ENCODE measurements at places on chromosomes 3 and 15.

- no peak for DNase-seq
Observed at GRCh38 chr3:10625323-10625722, 119.9 kb upstream of the ATP2B2 start.

DNA sequence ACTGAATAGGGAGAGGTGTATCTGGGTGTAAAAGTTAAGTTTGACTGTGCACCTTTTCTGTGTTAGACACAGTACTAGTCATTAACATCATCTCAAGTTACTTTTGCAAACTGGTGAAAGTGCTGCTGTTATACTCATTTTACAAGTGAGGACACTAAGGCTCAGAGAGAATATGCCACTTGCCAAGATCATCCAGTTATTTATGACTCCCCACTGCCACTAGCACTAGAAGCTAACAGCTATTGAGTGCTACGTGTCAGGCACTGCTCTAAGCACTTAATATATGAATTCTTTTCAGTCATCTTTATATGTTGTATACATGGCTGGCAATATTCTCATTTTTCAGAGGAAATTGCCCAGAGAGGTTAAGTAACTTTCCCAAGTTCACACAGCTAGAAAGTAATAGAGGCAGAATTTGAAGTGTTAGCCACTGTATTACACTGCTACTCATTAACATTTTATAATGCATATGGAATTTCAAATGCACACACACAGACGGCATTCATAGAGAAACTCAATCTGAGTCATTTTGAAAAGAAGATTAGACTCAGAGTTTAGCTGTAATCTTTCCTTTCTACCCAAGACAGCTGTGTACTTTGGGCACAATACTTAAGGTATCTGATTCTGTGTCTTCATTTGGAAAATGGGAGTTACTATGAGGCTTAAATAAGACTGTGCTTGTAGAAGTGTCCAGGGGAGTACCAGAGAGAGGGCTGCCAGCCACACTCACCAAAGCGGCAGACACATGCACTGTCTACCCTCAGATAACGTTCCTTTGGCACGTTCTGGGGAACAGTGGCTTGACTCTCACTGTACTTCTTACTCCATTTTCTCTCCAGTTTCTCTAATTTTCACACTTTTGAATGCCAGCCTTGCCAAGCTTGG lies 1.3 kb upstream of the MASP1 start:
- no peak for DNase-seq

- no peak for DNase-seq
Observed at GRCh38 chr3:64011685-64012084, 11.6 kb downstream of the PSMD6 start.

- no peak for DNase-seq
Observed at GRCh38 chr3:108806316-108806715, 16.3 kb upstream of the TRAT1 start.

- DNase-seq: no peak
Observed at GRCh38 chr3:39118079-39118478, 10.6 kb downstream of the TTC21A start.

GRCh38 chr3:19149368-19149767 lies 1.1 kb downstream of the KCNH8 start:
- no peak for DNase-seq

GRCh38 chr3:114827495-114827894 lies 319.6 kb downstream of the ZBTB20 start:
- no peak for DNase-seq

GRCh38 chr15:60265057-60265456 lies 132.7 kb downstream of the ANXA2 start:
- DNase-seq: no peak

GRCh38 chr3:172170841-172171240 lies 131.5 kb downstream of the FNDC3B start:
- DNase-seq: no peak

- no peak for DNase-seq
Observed at GRCh38 chr3:168974617-168975403, 688.7 kb downstream of the MECOM start.

- DNase-seq: no peak
Observed at GRCh38 chr15:83206526-83207008, 1.1 kb downstream of the HDGFL3 start.

- DNase-seq: no peak
Observed at GRCh38 chr15:85584872-85585271, 204.5 kb downstream of the AKAP13 start.

DNA sequence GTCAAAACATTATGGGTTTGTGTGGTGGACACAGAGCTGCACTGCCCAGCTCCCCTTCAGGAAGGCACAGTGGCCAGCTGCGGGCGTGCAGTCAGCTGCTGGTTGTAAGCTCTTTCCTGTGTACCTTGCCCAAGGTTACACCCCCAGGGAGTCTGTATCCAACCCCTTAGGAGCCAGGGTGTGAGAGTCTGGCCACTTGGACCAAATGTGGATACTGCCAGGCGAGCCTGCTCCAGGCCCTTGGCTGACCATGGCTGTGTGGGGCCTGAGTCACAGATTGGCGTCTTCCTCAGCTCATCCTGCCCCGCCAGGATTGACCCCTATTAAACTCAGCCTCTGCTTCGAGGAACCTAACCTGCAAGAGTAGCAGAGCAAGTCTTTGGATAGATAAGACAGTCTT lies 56.9 kb downstream of the ABHD5 start:
- DNase-seq: no peak

GRCh38 chr15:78007211-78007931 lies 70.1 kb downstream of the TBC1D2B start:
- DNase-seq: no peak

DNA sequence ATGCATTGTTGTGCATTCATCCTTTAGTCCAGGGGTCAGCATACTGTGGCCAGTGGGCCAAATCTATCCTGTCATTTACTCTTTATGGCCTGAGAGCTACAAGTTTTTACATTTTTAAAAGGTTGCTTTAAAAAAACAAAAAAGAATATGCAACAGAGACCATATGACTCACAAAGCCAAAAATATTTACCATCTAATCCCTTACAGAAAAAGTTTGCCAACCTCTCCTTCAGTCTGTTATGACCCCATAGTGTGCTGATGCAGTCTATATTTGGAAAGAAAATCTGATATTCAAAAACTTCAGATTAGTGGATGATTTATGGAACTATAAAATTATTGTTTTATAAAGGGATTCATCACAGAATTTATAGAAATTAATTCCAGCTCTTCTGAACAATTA lies 237.5 kb upstream of the IL12A start:
- DNase-seq: no peak

GRCh38 chr3:69248436-69248835 lies 126.0 kb upstream of the LMOD3 start:
- no peak for DNase-seq

DNA sequence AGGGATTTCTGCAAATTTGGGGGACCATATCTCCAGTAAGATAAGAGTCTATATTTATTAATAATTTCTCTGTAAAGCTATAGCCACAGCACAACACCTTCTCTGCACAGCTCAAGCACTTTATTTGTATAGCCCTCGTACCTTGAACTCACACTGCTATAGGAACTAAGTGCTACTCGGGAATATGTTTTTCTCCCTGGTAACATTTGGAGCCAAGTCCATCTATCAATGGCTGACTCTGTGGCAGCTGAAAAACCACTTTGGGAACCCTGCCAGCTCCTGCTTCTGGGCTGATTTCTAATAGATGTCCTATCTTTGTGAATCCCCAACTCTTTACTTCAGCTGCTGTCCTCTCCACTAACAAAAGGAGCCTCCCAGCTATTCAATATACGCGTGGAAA lies 298.5 kb downstream of the GBE1 start:
- no peak for DNase-seq

GRCh38 chr3:62335196-62335595 lies 38.2 kb downstream of the FEZF2 start:
- no peak for DNase-seq

- DNase-seq: no peak
Observed at GRCh38 chr15:41876689-41877088, 17.2 kb downstream of the SPTBN5 start.

- no peak for DNase-seq
Observed at GRCh38 chr3:46524008-46524407, 26.2 kb downstream of the RTP3 start.

GRCh38 chr3:48847053-48847503 lies 596 bp downstream of the PRKAR2A start:
- peak; percentile 47 for DNase-seq

DNA sequence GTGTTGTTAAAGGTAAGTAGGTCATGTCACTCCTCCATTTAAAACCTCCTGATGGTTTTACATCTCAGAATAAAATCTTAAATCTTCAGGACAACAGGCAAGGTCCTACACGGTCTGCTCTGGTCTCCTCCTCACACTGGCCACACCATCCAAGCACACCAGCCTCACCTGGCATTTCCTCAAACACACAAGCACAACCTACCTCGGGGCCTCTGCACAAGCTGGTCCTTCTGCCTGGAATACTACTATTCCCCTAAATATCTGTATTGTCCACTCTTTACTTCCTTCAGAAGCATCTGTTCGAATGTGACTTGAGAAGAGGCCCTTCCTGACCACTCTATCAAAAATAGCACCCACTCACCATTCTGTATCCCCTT lies 1.8 kb downstream of the GORASP1 start:
- DNase-seq: no peak

DNA sequence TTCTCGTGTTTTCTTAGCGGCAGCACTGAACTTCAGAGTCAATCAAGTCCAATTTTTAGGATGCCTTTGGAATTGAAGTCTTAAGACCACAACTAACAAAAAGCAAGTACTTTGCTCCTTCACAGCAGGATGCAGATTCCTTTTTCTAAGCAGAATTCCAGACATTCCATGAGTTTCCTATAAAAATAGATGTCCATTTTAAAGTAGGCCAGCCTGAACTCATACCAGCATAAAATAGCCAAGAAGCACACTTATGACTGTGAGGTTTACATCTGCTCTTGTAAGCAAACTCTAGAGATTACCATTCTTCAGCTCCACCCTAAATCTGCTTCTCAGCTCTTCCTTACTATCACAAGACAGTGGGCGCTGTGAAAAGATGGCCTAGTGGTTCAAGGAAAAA lies 85.8 kb downstream of the THBS1 start:
- DNase-seq: no peak

DNA sequence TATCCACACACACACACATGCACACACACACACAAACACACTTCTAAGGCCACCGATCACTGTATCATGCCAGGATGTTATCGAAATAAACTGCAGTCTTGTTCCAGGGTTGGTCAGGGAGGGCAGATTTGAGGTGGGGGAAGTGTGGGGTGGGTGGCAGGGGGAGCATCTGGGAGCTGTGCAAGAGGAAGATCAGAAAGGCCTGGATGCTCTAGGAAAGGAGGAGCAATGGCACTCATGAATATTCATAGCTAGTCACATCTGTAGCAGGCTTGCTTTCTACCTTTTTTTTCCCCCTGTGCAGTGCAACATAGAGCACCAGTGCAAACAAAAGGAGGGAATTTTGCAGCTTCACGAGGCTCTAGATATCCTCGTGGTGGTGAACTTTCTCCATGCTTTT lies 84.9 kb downstream of the MEIS2 start:
- no peak for DNase-seq

DNA sequence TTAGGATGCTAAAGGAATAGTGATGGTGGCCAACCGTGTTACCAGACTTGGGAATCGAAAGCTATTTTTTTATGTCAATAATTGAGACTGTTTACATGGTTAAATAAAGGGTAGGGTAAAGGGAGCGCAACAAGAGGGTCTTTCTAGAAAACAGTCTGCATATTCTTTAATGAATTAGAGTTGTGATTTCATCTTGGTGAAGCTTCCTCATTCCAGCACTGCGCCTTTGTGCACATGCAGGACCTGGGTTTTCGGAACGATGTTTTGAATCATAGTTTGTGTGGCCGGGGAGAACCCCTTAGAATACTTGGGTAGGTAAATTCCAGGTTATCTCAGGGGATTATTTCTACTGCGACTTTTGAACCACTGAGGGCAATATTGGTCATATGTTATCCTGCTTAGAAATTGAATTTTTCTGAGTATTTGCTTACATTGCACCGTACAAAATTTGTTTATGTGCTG lies 1.3 kb downstream of the PIK3CA start:
- no peak for DNase-seq

DNA sequence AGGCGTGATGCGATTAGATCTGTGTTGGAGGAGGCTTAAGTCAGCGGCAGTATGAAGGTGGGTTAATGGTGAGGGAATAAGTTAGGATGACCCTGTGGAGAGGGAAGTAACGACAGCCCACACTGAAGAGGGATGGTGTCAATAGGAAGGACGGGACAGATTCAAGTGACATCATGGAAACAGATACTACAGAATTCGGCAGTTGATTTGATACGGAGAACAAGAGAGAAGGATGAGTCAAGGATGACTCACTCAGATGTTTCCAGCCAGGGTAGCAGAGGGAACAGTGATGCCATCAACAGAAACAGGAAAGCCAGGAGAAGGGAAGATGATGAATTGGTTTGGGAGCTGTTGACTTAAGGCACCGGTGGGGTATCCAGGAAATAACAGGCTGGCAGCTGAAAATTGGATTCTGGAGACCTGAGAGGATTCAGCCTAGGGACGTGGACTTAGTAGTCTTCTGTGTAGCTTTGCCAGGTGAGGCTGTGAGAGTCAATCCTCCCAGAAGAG lies 38.0 kb downstream of the SHC4 start:
- no peak for DNase-seq

DNA sequence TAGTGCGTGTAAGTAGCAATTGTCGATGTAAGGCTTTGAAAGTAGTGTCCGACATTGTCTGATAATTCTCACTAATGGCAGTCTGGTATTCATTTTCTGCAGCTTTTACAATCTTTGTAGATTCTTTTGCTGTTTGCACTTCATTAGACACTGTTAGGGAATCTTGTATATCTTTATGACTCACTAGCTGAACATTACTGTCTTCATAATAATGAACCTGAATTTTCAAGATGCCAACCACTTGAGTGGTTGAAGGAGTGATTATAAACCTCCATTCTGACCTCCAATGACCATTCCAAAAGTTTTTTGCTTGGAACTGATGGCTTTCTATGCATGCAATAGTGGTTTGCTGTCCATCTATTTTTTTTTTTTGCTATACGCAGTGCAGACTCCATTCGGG lies 76.4 kb upstream of the MFGE8 start:
- no peak for DNase-seq

Data from thoracic aorta (tissue), 2 donors.